ENCODE measurements at places on chromosomes 1 and 21. TPM values are rescaled to one million over a fixed set of nuclear protein-coding genes. Genes with fewer than 3 reads are reported as not detected.

DNA sequence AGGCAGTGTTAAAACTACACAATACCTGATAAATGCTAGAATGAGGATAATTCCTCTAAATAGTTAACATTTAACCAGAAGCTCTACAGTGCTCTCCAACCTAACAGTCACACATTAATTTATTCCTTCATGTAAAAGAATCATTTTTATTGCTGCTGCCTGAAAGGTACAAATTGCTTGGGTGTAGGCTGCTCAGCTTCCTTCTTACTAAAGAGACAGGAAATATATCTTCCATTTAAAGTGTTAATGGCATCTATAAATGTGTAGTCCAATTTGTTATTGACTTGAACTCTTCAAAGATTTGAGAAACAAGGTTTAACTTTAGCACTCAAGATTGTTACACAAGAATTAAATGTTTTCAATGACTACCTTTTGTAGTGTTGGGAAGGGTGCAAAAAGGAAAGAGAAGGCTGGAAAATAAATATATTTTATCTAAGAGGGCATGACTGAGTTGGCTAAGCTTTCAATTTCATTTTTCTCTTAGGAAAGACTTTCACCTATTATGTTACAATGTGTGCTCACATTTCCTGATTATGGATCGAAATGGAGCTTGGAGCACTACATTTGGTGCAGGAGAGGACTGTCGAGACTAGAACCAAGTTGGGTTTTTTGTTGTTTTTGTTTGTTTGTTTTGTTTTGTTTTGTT is 105.5 kb upstream of the CACYBP start:
- no peak for DNase-seq

- DNase-seq: no peak
Observed at GRCh38 chr1:59340411-59341307, 43.8 kb downstream of the FGGY start.

- no peak for DNase-seq
Observed at GRCh38 chr1:20361805-20362381, 71.2 kb downstream of the VWA5B1 start.

GRCh38 chr1:208731981-208732821 is 488.0 kb upstream of the PLXNA2 start:
- DNase-seq: no peak

Gene PLA2G2C
- 0.33 TPM for polyA plus RNA-seq

- DNase-seq: peak; percentile 42
Observed at GRCh38 chr21:41460578-41461527, 34.8 kb downstream of the MX1 start.

DNA sequence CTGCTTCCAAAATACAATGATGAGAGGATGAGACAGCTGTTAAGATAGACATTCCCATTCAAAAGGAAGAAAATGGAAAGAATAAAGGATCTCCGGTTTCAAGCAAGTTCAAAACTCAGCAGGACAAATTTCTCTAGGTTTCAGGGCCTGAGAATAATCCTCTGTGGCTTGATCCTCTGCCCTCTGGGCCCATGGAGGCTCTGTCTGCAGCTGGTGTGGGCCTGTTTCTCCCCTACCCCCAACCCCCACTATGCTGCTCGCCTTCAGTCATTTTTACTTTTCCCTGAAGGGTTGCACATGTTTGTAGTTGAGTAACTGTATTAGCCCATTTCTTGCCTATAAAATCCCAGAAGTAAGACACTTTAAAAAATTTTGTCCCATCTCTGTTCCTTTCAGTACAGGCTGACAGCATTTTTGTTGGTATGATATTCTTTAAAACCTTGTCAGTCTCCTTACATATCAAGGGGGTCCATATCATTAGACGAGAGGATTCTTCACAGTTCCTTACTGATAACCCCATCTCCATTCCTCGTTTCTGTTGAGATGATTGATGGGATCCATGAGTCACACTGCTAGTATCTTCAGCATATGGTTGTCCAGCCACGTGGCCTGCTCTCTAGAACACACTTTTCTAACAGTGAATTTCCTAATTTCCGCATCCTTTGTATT is 10.5 kb downstream of the ZMYM4 start:
- no peak for DNase-seq

DNA sequence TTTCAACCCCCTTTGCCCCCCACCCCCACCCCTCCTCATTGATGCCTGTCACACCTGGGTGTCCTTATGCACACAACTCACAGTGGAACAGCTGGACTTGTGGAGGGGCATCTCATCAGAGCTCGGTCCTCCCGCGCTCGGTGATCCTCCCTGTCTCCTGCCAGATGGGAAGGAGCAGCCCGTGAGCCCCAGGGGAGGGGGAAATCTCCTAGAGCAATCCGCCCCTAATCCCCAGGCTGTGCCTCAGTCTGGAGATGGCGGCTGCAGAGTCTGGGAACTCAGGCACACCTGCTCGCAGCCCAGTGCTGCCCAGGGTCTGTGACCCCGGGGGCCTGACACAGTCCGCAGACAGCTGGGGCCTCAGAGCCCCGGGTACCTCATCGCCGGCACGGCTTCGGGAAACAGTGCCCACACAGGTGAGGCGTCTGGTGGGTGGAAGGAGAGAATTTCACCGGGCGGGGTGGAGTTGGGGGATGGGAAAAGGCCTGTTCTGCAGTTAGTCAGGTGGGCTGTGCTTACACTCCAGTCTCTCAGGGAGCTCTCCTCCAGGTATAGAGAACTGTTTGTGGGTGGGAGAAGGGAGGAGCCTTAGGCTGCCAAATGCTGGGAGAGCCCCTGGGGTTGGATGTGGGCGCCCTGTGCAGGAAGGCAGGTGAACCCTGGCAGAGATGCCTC is 29.3 kb downstream of the TMCC2 start:
- DNase-seq: no peak

Gene GSTM5
- 65.8 TPM for polyA plus RNA-seq

Measured in renal cortex interstitium (tissue), 15 donors.